K562 (cell line): ENCODE measurements at places on chromosomes 11 and 22. TPM values are rescaled to one million over a fixed set of nuclear protein-coding genes. Genes with fewer than 3 reads are reported as not detected.

GRCh38 chr22:46007848-46008261 is 30.9 kb upstream of the WNT7B start:
- H3K27ac ChIP-seq = no peak overlapping the region
- H3K4me3 ChIP-seq = no peak overlapping the region
- no peaks in the 10 kb centered on the region for H3K36me3 ChIP-seq
- no peaks in the 10 kb centered on the region for H3K27me3 ChIP-seq

DNA sequence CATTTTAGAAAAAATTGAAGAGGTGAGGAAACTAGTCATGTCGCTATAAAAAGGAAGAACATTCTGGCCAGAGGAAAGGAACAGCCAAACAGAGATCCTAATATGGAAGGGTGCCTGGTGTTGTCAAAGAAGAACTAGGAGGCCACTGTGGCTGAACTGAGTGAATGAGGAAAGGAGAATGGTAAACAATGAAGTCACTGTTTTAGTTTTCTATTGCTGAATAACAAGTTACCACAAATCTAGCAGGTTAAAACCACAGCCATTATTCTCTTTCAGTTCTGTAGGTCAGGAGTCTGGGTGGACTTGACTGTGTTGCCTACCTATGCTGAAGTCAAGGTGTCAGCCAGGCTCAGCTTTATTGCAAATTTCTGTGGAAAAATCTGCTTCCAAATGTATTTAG is 549.3 kb upstream of the CCDC90B start:
- no peaks in the 10 kb centered on the region for H3K27me3 ChIP-seq
- no peak overlapping the region for H3K27ac ChIP-seq
- no peaks in the 10 kb centered on the region for H3K36me3 ChIP-seq
- H3K4me1 ChIP-seq = no peaks in the 10 kb centered on the region
- no peak for DNase-seq

GRCh38 chr11:122097419-122098001 is 18.5 kb downstream of the BLID start:
- H3K4me3 ChIP-seq = no peak overlapping the region
- no peaks in the 10 kb centered on the region for H3K27me3 ChIP-seq
- DNase-seq = no peak
- H3K27ac ChIP-seq = no peak overlapping the region
- no peaks in the 10 kb centered on the region for H3K36me3 ChIP-seq

- peaks cover 32% of the 10 kb centered on the region for H3K4me1 ChIP-seq
- no peaks in the 10 kb centered on the region for H3K27me3 ChIP-seq
- peaks cover 45% of the 10 kb centered on the region for H3K36me3 ChIP-seq
- no peak for DNase-seq
Observed at GRCh38 chr11:33868647-33869461, 23.0 kb downstream of the LMO2 start.

The MS4A3 gene
- 28.7 and 32.8 TPM in 2 replicates for total RNA-seq

The CBX6 gene
- 29.4 and 31.6 TPM in 2 replicates for total RNA-seq
